Posterior cingulate gyrus (tissue), 11 donors: ENCODE measurements at places on chromosomes 13 and 19.

GRCh38 chr13:32031025-32031814, at the start of gene FRY:
FRY (plus strand) TSS chr13:32031774; CDS start chr13:32031796, 22 bp downstream.
- peak; percentile 79 for DNase-seq

GRCh38 chr13:108033800-108034707, 181.3 kb downstream of the LIG4 start:
- no peak for DNase-seq

GRCh38 chr19:45667620-45668341, at the start of gene GIPR:
GIPR (plus strand) TSS chr19:45668221; CDS start chr19:45669521, 1,300 bp downstream.
- DNase-seq = no peak

DNA sequence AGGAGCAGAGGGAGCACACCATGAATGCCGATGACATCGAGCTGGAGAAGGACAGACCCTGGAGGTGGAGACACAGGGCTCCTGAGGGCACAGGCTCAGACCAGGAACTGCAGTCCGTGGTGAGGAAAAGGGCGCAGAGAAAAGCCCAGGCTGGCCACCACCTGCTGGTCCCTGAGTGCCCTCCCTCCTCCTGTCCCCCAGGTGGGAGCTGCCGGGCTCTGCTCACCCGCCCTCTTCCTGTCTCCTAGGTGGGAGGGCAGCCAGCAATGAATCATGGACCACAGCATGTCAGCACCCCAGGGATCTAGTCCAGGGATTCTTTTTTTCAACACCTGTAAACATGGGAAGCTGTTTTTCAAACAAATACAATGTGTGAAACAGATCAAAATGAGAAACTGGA, 94.6 kb upstream of the ARHGEF7 start:
- no peak for DNase-seq

GRCh38 chr19:2246801-2247361, 2.2 kb upstream of the AMH start:
- DNase-seq = peak; percentile 61

GRCh38 chr13:20161275-20161950, 561 bp upstream of the GJA3 start:
- no peak for DNase-seq

DNA sequence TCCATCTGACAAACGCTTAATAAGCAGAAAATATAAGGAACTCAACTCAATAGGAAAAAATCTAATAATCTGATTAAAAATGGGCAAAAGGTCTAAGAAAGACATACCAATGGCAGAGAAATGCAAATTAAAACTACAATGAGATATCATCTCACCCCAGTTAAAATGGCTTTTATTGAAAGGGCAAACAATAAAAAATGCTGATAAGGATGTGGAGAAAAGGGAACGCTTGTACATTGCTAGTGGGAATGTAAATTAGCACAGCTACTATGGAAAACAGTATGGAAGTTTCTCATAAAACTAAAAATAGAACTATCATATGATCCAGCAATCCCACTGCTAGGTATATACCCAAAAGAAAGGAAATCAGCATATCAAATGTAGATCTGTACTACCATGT, 508.8 kb upstream of the GPC6 start:
- no peak for DNase-seq

DNA sequence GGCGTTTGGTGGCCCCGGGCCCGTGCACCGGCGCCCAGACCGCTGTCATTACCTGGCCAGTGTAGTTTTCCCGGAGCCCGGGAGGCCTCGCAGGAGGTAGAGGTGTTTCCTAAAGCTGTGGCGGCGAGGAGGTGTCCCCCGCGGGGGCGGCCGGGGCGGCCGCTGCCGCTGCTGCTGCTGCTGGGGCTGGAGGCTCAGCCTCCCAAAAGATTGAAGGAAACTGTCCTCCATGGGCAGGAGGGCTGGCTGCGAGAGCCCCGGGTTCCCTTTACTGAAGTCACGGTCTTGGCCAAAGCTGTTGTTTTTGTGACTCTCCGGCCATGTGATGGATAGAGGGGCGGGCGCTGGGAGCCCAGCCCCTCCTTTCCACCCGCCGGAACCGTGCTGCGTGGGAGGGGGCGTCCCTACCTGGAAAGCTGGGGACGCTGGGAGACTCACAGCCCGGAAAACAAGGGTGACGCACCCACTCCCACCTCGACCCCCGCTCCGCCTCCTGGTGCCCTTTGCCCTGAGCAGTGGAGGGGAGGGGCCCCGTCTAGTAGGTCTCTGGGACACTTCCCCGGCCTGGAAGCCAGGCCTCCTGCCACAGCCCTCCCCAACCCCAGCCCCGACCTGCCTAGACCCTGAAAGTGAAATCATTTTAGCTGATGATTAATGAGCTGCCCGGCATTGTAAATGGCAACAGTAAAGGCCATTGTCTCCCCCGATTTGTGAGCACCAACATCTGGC, at the start of gene N4BP2L1:
Gene N4BP2L1, minus strand, starts transcription at position 279 of the 729 bp plus-strand sequence. Its CDS starts 48 bp downstream, at position 231.
- DNase-seq = peak; percentile 77
